ENCODE measurements at places on chromosomes 2 and 18.
A peak's percentile ranks its signal among the peaks of the same experiment; 100 is the strongest.

- DNase-seq: peak; percentile 92
These were observed 37.3 kb upstream of the TMEM177 start for GRCh38 chr2:119641562-119642258.

DNA sequence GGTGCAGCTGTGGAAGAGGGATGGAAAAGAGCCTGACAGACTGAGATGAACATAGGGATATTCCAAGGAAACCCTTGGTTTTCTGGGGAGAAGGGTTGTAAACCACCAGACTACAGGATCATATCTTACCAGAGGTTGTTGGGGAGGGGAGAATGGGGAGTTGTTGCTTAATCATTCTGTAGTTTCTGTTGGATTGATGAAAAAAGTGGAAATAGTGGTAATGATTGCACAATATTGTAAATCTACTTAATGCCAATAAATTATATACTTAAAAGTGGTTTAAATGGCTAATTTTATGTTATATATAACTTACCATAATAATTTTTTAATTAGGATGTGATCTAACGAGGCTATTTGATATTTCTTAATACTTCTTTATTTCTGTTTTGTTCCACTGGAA, 800.9 kb downstream of the BCL11A start:
- no peak for DNase-seq

GRCh38 chr2:19357402-19358241, 801 bp downstream of the OSR1 start:
- DNase-seq: peak; percentile 47

DNA sequence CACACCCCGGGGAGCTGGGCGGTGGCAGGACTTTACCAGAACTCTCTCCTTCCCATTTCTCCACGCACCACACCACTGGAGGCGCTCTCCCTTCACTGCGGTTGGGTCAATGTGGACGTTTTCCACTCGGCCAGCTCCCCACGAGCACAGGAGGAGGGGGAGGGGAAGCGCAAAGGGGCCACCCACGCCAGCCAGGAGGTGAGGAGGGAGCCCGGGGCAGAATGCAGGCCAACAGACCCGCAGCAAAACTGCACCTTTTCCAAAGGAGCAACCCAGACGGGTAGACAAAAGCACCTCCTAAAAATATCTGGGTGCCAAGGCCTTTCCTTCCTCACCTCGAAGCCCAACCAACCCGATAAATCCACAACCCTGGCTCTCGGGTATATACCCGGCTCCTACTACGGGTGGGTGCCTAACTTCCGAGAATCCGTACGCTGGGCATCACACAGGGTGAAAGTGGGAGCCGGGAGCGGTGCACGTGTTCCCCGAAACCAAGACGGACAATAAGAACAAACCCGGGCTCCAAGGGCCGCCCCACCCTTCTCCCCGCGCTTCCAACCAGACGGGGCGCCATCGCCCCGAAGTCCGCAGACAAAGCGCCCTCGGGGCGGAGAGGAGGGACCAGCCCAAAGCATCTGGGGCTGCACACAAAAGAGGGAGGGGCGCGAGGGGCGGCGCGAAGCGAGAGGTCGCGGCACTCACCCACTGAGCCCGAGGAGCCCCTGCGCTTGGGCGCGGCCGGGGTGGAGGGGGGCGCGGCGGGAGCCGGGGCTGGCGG, 1.0 kb downstream of the RTN4 start:
- peak; percentile 86 for DNase-seq

DNA sequence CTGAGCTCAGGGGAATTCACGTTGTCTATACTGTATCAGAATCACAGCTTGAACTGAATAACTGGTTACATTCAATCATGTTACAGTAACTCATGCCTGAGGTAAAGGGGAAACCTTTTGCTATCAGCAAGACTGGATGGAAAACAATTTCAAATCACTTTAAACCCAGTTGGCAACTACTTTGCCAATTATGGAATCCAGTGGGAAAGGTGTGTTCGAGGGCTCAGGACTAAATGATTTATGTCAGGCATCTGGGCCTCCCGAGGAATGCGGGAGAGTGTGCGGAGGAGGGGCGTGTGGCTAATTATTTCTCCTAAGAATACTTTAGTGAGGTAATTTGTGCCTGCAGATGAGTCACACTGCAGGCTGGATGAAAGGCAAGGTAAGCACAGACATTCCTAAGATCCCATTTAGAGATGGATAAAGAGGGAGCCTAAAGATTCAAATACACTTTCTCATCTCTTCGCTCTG, 100.1 kb downstream of the HRH4 start:
- DNase-seq: no peak
